ENCODE measurements at places on chromosomes 2 and 18.

DNA sequence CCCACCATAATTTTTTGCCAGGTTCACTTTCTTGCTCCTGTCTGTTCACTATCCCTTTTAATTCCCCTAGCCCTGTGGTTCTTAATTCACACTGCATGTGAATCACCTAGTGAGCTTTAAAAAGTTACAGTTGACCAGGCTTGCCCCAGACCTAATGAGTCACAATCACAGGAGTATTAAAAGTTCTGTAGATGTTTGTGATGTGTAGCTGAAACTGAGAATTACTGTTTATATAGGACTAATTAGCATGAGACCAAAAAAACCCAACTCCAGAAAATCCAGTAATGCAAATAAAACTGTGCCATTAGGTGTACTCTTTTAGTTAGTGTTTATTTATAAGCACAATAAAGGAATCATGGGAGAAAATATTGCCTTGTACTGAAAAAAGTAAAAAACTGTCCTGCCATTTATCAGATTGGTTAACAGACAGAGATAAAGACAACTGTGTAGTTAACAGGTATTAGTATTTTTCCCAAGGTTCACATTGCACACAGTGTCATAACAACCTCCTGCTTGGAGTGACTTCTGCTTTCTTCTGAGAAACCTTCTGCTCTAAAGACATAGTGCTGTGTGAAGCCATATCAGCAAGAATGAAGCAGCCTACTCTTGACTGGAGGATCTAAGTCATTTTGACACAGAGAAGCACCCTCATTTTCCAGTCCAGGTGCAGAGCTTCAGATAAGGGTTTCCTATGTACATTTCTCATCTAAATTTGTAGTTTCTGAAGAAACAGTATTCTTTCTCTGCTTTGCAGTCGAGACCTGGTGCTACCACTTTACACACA is 39.0 kb downstream of the VAPA start:
- DNase-seq = no peak

GRCh38 chr2:230842473-230842872 is 22.3 kb upstream of the ITM2C start:
- no peak for DNase-seq

DNA sequence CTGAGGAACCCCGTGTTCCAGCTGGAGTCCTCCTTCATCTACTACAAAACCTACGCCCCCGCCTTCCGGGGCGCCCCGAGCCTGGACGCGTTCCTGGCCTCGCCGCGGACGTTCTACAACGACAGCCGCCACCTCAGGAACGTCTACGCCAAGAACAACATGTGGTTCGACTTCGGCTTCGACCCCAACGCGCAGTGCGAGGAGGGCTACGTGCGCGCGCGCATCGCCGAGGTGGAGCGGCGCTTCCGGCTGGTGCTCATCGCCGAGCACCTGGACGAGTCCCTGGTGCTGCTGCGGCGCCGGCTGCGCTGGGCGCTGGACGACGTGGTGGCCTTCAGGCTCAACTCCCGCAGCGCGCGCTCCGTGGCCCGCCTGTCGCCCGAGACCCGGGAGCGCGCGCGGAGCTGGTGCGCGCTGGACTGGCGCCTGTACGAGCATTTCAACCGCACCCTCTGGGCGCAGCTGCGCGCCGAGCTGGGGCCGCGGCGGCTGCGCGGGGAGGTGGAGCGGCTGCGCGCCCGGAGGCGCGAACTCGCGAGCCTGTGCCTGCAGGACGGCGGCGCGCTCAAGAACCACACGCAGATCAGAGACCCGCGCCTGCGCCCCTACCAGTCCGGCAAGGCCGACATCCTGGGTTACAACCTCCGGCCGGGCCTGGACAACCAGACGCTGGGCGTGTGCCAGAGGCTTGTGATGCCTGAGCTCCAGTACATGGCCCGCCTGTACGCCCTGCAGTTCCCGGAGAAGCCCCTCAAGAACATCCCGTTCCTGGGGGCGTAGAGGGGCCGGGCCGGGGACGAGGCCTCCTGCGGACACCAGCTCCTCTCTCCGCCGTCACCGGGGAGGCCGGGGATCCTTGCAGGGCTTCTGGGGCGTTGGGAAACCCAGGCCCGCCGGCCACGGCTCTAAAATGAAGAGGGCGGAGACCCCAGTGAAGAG is 5.3 kb upstream of the NEU4 start:
- DNase-seq = no peak

- DNase-seq = peak; percentile 79
Measured at GRCh38 chr2:205024822-205025518, 479.7 kb downstream of the PARD3B start.

DNA sequence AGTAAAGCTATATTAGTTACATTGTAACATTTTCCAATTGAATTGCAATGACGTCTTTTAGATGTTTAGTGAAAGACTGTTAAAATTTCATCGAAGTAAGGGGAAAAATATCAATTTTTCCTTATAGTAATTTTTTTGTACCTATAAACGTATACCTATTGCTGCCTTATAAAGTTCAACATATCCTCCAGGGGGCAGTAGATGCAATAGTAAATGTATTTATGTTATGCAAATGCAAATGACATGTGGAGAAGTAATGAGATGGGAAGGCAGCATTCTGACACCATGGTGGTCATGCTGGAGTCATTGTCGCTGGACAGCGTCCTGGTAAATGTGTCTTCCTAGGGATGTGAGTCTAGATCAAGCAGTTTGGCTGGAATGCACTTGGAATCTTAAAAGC is 38.7 kb downstream of the MSTN start:
- DNase-seq = peak; percentile 3

DNA sequence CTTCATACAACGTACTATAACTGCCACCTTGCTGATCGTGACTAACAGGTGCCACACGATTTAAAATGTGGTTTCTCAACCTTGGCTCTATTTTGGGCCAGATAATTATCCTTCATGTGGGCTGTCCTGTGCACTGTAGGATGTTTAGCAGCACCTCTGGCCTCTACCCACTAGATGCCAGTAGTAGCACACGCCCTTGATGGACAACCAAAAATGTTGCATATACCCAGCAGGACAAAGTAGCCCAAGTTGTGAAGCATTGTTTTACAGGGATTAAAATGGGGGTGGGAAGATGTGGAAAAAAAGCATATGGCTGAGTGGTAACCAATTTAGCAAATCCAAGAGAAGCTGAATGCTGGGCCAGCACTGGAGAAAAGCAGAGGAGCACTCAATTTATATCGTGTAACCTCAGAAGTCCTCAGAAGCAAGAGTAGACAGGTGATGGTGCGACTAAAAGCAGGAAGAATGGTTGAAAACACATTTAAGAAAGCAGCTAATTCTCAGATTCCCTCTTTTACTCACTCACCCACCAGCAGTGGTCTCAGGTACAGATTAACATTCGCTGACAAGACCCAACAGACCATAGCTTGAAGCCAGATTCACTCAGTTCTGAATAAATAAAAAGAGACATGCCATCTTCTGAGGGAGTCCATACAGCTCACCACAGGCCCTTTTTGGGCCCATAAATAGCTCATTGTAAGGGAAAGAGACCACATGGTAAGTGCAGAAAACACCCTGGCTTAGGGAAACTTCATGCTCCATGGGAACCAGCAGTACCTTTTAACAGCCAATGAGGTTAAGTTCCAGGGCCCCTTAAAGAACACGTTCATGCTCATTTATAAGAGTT is 50.6 kb downstream of the RAPH1 start:
- DNase-seq = no peak

GRCh38 chr18:40583671-40584070 is 1371.4 kb upstream of the PIK3C3 start:
- no peak for DNase-seq

- DNase-seq = no peak
Measured at GRCh38 chr2:8234757-8235374, 447.0 kb upstream of the ID2 start.

DNA sequence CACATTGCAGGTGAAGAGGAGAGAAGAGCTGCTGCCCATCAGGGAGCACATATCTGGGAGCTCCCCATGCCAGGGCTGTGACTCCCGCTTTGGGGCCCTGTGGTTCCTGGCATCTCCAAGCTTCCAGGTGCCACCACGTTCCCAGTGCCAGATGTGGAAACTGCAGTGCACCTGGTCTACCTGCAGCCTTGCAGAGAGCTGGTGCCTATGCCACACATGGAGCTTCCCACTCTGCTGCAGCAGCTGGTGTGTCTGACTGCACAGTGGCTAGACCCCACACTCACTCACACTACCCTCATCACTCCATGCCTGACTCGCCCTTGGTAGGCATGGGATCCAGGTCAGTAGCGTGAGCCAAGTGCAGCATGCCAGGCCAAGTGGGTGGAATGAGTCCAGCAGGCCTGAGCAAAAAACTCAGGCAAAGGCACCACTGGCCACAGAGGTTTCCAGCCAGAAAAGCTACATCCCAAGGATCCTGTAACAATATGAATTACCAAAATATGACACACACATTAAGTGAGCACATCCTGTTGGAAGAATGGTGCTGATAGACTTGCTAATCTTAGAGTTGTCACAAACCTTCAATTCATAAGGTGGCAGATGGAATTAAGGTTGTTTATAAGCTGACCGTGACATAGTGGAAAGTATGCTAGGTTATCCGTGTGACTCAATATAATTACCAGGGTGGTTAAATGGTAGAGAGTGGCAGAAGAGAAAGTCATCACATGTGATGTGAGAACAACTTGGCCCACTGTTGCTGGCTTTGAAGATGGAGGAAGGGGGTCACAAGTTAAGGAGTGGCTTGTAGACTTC is 150.9 kb downstream of the EHBP1 start:
- no peak for DNase-seq

GRCh38 chr18:55462652-55463051 is 125.3 kb downstream of the TCF4 start:
- DNase-seq = no peak

GRCh38 chr2:179749210-179749609 is 112.2 kb downstream of the ZNF385B start:
- no peak for DNase-seq

DNA sequence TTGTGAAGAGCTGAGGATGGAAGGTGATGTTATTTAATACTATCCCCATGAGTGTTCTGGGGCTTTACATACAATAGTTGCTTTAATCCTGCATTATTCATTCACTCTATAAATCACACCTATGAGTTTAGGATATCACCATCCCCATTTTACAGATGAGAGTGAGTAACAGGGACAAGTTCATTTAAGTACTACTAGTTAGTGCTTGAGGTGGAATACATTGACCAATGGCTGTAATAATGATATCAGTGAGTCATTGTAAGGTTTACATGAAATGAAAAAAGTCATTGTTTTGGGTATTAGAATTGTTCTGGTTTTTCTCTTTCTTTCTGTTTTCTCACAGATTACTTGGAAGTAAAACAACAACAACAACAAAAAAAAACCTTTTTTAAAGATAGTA is 42.5 kb downstream of the TANC1 start:
- DNase-seq = no peak

DNA sequence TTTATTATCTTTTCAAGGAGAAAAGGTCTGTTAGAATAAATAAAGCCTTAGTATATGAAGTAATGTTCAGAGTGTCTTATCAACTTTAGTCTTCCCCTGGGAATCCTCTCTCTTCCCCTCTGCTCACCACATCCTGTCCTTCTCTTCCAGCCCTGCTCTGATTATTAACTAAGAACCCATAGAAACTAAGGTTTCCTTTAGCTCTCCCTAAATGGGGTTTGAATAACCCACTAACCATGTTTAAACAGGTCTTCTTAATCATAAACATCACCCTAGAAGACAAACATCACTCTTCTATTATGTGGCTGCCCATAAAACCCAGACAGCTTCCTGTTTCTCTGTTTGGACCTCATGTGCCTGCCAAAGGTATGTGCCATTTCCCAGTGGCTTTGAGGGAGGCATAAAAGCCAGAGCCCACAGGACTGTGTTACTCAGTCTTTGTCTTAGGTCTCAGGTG is 50.1 kb downstream of the SLC14A1 start:
- DNase-seq = peak; percentile 41

GRCh38 chr2:191845876-191846514 is 893 bp downstream of the CAVIN2 start:
- no peak for DNase-seq

DNA sequence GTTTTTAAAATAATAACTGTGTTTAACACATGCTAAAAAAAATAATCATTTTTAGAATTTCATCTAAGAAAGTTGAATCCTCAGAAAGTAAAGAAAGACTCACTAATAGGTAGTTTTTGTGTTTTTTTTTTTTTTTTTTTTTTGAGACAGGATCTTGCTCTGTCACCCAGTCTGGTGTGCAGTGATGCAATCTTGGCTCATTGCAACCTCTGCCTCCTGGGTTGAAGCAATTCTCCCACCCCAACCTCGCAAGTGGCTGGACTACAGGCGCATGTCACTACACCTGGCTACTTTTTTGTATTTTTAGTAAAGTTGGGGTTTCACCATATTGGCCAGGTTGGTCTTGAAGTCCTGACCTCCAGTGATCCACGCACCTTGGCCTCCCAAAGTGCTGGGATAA is 7.1 kb downstream of the CKAP2L start:
- no peak for DNase-seq

GRCh38 chr18:41666231-41666630 is 288.8 kb upstream of the PIK3C3 start:
- DNase-seq = no peak

GRCh38 chr2:205235434-205235833 is 446.9 kb upstream of the NRP2 start:
- no peak for DNase-seq

- DNase-seq = peak; percentile 75
Measured at GRCh38 chr2:101827246-101827645, 129.7 kb downstream of the MAP4K4 start.

DNA sequence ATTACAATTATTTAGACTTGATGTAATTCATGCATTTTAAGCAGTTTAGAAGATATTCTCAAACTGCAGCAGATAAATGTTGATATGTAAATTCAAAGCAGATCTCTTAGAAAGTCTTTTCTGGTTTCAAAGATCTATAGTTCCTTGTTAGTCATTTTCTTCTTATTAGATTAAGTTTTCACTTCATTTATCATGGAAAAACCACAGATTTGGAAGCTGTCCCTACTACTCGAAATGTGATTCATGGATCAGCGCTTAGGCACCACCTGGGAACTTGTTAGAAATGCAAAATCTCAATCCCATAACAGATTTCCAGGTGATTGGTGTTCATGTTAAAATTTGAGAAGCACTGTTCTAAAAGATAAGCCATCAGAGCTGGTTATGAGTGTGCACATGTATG is 92.8 kb upstream of the CDH2 start:
- no peak for DNase-seq

GRCh38 chr2:773256-774160 is 96.3 kb upstream of the TMEM18 start:
- DNase-seq = no peak

DNA sequence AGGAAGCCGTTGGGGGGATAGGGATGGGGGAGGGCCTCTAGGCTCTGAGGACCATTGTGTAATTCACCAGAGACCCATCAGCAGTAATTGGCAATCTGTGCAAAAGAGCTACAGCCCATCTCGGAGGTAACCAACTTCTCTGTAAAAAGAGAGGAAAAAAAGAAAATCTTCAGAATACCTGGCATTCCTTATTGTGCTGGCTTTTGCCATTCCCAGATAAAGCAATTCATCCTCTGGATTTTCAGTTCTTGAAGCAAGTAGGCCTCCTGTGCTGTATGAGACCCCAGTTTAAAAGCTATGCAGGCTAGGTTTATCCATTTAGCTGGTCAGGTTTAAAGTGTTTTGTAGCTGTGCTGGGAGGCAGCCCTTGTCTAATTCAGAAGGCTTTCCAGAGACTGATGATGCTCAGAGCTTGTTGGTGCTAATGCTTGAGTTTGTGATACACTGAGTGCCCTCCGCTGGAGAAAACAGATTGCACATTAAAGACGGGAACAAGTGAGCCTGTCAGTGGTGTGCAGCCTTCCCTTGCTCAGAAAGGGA is at the start of gene LRRTM4:
Gene LRRTM4 (minus strand): TSS at position 446 of the 540 bp plus-strand sequence.
- no peak for DNase-seq

All from AG04449 (cell line).